Neural crest cell (in vitro differentiated cells): ENCODE measurements at places on chromosomes 12 and 14.

DNA sequence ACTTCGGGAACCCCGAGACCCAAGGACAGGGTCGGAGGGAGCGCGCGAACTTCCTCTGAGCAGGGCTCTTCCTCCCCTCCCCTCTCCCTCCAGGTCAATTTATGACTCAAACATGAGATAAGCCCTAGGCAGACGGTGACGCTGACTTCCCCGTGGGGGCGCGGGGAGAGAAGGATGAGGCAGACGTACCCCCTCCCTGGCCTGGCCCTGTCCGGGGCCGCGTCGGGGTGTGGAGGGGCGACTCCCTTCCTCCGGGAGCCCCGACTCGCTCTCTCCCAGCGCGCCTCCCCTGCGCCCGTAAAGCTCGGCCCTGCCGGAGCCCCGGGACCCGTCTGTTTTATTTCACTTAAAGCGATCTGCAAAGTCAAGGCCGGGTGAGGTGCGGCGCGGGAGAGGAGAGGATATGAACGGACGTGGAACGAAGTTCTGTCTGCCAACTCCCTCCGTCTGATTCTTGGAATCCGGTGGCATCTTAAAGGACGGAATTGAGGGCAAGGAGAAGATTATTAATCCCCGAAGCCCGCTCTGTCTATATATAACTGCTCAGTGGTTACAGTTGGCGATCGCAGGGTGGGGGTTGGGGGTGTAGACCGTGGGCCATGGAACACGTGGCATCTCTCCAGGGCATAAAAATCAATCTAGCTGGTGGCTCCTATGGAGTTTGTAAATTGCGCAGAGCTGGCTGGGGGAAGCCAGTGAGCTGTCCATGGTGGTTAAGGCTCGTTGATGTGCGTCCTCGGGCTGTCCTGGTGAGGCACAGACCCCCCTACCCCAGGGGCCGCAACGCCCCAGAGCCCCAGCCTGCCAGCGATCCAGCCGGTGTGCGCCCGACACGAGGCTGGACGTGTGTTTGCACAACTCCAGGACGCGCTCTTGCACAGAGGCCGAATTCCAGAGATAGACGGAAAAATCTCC, 2.9 kb upstream of the PTHLH start:
- DNase-seq = peak; percentile 20

DNA sequence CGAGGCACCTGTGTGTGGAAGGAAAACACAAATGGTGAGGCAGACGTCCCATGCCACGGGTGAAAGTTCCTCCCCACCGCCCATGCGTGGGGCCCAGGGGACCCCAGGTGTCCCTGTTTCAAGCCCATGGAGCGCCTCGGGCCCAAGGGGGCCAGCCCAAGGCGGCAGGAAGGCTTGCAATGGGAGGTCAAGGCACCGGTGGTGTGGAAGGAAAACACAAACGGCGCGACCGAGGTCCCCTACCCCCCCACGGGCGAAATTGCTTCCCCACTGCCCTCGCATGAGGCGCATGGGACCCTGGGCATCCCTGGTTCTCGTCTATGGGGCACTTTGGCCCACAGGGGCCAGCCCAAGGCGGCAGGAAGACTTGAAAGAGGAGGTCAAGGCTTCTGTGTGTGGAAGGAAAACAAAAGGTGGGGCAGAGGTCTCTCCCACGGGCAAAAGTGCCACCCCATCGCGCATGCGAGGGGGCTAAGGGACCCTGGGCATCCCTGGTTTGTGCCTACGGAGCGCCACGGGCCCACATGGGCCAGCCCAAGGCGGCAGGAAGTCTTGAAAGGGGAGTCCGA, 379.4 kb downstream of the ALG10 start:
- no peak for DNase-seq

GRCh38 chr14:105507247-105507646, 16.2 kb downstream of the TEDC1 start:
- no peak for DNase-seq

DNA sequence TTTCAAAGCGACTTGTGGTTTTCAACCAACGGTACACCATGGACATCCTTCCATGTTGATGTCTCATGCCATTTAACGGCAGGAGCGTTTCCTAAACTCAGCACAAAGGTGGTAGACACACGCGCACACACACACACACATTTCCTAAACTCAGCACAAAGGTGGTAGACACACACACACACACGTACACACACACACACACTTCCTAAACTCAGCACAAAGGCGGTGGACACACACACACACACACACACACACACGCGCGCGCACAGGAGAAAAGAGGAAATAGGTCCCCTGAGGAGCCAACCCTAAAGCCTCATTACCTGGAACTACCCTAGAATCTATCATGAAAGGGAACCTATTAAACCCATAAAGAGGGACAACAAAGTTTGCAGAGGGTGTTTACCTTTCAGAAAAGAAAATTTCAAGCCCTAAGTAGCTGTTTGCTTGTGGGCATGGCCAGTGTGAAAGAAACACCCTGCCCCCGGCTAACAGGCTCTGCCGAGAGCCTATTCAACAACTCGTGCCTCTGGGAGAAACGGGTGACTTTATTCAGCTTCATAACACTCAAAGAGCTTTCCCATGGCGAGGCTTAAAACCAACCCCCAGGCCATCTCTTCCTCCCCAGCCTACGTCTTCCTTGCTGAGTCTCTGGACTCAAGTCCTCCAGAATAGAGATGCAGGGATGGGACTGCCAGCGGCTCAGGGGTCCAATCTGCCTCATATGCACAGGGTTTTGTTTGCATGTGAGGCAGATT, 31.8 kb downstream of the SLC8B1 start:
- DNase-seq = no peak

GRCh38 chr12:20274008-20274407, 94.3 kb upstream of the PDE3A start:
- DNase-seq = no peak

GRCh38 chr12:84161296-84161695, 751.3 kb downstream of the SLC6A15 start:
- no peak for DNase-seq

GRCh38 chr14:50812180-50812579, 18.8 kb downstream of the NIN start:
- DNase-seq = no peak

- DNase-seq = no peak
These were observed 208.0 kb downstream of the SLC41A2 start for GRCh38 chr12:104750061-104750460.

DNA sequence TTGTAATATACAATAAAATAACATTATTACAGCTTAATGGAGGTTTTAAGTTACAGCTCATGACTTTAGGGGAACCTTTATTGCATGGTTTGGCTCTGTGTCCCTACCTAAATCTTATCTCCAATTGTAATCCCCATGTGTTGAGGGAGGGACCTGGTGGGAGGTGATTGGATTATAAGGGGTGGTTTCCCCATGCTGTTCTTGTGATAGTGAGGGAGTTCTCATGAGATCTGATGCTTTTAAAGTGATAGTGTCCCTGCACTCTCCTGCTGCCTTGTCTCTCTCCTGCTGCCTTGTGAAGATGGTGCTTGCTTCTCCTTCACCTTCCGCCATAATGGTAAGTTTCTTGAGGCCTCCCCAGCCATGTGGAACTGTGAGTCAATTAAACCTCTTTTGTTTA, 132.1 kb upstream of the SYT1 start:
- no peak for DNase-seq

DNA sequence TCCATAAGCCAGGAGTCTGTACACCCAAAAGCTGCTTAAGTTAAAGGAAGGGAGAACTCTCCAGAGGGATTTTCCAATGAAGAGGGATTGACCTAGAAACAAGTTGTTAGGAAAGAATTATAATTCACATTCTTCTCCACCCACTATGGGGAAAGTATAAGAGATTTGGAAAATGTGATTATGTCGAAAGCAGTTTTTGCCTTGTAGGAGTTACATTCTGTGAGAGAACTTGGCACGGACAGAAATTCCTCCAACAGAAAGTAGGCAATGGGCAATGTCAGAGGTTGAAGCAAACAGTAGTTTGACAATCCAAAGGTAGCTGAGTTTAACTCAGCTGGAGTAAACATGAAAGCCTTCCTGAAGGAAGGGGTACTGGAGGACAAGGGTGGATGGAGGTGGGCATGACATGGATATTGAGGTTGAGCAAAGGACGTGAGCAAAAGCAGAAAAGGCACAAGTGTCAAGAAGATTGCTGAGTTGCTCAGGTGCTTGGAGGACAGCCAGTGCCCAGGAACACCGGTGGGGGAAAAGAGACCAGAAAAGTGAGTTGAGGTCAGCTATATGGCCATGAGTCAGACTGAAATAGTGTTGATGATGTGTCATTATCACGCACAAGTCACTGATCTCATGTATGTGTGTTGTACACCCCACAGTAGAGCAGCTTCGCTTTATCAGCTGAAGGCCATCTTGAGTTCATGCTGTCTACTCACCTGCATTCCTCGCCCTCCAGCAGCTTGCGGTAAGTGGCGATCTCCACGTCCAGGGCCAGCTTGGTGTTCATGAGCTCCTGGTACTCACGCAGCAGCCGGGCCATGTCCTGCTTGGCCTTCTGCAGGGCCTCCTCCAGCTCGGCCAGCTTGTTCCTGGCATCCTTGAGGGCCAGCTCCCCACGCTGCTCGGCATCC, 4.0 kb downstream of the KRT5 start:
- DNase-seq = no peak

DNA sequence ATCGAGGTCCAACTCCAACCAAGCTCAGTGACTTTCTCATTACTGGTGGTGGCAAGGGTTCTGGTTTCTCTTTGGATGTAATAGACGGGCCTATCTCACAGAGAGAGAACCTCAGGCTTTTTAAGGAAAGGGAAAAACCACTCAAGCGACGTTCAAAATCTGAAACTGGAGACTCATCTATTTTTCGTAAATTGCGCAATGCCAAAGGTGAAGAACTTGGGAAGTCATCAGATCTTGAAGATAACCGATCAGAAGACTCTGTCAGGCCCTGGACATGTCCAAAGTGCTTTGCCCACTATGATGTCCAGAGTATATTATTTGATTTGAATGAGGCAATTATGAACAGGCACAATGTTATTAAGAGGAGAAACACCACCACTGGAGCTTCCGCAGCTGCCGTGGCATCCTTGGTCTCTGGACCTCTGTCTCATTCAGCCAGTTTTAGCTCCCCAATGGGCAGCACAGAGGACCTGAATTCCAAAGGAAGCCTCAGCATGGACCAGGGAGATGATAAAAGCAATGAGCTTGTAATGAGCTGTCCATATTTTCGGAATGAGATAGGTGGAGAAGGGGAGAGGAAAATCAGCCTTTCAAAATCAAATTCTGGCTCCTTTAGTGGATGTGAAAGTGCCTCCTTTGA, 343.5 kb upstream of the RGS6 start:
- DNase-seq = no peak

- no peak for DNase-seq
These were observed 49.7 kb downstream of the SYNE2 start for GRCh38 chr14:63902375-63902976.

DNA sequence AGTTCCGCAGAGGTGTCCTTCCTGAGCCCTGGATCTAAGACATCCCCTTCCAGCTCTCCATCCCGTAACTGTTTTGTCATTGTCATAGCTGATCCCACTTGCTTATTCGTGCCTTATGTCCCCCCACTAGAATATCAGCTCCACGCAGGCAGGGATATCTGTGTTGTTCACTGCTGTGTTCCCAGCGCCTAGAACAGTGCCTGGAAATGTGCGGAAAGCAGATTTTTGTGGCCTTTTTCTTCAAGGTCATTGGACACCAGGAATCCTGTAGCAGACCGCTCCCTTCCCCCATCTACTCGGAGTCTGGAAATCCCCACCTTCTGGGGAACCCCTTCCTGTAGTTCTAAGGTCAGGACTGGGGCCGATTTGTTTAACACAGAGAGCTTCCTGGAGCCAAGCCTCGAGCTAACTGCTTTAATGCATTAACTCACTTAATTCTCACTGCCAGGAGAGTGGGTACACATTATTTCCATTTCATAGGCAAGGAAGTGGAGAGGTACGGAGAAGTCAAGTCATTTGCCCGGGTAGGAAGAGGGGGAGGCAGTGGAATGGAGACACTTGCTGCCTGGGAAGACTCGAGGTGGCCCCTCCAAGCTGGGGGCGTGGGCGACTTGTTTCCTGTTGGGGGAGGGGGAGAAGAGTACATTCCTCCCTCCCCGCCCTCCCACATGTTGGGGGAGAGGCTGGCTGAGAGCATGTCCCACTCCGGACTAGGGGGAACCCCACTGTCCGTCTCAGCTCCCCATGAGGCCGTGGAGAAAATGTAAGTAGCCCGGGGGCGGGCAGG, 1.2 kb upstream of the SH2B3 start:
- DNase-seq = no peak

- DNase-seq = no peak
These were observed 15.3 kb downstream of the FAM222A start for GRCh38 chr12:109728921-109729320.

DNA sequence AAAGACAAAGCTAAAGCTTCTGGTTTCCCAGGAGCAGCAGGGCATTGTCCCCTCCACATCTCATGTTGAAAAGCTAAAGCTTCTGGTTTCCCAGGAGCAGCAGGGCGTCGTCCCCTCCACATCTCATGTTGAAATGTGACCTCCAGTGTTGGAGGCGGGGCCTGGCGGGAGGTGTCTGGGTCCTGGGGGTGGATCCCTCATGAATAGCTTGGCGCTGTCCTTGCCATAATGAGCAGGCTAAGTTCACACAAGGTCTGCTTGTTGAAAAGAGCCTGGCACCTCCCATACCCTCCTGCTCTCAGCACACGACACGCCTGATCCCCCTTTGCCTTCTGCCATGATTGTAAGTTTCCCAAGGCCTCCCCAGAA, 123.7 kb downstream of the PIWIL1 start:
- no peak for DNase-seq

DNA sequence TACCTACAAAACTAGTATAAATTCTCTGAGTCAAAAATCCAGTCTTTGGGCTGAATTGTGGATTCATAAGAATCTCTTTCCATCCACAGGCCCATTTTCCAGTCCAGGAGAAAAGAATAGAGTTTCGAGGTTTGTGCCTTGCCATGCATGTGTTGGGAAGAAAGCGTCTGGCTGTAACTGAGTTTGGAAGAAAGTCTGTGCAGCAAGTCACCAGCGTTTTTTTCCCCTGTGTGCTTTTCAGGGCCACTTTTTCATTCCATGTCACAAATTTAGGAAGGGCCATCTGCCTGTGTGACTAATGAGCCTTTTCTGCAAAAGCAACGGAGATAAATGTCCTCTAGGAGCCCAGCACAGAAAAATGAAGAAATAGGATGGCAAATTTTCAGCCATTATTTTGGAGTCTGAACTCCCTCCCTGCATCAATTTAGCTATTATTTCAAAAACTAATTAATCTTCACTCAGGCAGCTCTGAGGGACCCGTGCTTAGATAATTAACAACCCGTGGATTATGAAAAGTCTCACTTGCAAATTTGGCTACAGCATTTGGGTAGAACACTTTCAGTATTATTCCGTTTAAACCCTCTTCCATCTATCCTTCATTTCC, 261.5 kb downstream of the SUDS3 start:
- no peak for DNase-seq

DNA sequence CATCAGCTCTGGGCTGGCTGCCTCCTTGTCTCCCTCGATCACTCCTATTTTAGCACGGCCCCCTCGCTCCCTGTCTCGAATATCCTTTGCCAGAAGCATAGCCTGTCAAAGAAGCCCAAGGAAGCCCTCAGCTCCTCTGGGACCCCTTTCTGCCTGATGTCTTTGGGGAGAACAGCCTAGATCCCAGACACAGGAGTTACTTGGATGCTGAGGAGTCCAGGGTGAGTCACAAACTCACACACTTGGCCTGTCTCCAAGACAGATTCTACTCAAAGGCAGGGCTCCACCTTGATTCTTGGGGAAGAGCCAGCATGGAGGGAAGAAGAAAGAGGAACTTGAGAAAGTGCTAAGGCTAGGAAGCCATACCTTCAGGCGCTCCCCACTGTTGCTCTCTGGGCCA, 8.1 kb downstream of the AVIL start:
- DNase-seq = no peak

GRCh38 chr12:59678759-59679411, 83.1 kb downstream of the SLC16A7 start:
- no peak for DNase-seq

GRCh38 chr12:43179486-43179885, 372.5 kb downstream of the ADAMTS20 start:
- no peak for DNase-seq

- no peak for DNase-seq
These were observed 97.4 kb downstream of the C12orf50 start for GRCh38 chr12:87931812-87932211.
